ENCODE measurements at places on chromosomes 3 and 15. TPM values are rescaled to one million over a fixed set of nuclear protein-coding genes. Genes with fewer than 3 reads are reported as not detected.

CDHR4 gene
- polyA plus RNA-seq: 6.3 TPM

IL5RA gene
- 1.1 TPM for polyA plus RNA-seq

- peak; percentile 76 for DNase-seq
Observed at GRCh38 chr15:74375303-74375693, 7.9 kb upstream of the CYP11A1 start.

CAMK2N2 gene
- polyA plus RNA-seq: 0.12 TPM

- DNase-seq: peak; percentile 52
Observed at GRCh38 chr3:134607054-134608022, 43.5 kb downstream of the KY start.

DNA sequence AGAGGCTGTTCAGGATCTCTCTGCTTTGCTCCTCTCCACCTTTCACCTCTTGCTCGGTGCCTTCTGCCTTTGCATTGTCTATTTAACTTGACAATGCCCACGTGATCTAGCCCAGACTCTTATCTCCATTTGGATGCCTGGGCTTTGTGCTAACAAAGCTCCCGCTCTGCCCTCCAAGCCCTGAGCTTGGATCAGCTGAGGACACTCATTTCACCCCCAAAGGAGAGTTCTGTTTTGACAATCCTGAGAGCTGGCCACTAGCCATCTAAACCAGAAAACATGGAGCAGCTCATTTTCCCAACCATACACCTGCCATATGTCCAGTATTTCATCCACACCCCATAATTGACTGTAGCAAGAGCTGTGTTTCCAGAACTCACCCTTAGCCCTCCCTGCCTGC is 12.8 kb downstream of the GPR176 start:
- no peak for DNase-seq

GRCh38 chr3:136740351-136740958 is 11.7 kb downstream of the STAG1 start:
- DNase-seq: no peak

DNA sequence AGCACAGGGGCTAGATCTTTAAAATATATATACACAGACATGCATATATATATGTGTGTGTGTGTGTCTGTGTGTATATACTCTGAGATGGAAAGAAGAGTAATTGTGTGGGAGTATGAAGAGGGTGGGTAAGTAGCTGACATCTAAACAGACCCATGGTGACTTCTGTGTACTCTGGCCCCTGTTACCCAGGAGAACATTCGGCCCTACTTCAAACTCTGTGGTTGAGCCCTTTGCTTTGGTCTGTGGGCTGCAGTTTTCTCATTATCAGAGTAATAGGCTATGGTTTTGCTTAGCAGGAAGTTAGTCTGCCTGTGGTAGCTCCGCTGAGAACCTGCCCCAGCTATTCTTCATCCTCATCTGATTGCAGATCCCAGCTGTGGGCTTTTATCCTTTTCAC is 141.4 kb downstream of the RBPMS2 start:
- peak; percentile 38 for DNase-seq

RETNLB gene
- not detected for polyA plus RNA-seq

TM4SF4 gene
- 4.4 TPM for polyA plus RNA-seq

DNA sequence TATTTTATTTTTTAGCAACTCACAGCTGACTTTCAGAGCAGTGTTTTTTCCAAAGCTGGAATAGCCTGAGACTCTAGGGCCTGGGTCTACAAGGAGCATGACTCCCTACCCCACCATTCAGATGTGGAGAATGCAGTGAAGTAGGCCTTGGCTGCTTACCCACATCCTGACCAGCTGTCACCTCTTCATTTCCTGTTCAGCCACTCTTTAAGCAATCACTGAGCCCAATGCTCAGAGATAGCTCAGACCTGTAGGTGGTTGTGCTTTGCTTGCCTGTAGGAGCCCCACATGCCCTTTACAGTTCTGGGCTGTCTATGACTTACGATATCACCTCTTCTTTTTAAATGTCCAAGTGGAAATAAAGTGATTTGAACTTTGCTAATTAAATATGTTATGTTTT is 148.1 kb downstream of the NEK11 start:
- DNase-seq: no peak

DNA sequence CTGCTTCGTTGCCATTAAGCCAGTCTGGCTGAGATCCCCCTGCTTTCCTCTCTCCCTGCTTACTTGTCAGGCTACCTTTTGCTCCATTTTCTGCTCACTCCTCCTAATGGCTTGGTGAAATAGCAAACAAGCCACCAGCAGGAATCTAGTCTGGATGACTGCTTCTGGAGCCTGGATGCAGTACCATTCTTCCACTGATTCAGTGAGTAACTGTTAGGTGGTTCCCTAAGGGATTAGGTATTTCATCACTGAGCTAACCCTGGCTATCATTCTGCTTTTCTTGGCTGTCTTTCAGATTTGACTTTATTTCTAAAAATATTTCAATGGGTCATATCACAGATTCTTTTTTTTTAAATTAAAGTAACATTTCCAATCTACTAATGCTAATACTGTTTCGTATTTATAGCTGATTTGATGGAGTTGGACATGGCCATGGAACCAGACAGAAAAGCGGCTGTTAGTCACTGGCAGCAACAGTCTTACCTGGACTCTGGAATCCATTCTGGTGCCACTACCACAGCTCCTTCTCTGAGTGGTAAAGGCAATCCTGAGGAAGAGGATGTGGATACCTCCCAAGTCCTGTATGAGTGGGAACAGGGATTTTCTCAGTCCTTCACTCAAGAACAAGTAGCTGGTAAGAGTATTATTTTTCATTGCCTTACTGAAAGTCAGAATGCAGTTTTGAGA is 25.0 kb downstream of the CTNNB1 start:
- no peak for DNase-seq

DNA sequence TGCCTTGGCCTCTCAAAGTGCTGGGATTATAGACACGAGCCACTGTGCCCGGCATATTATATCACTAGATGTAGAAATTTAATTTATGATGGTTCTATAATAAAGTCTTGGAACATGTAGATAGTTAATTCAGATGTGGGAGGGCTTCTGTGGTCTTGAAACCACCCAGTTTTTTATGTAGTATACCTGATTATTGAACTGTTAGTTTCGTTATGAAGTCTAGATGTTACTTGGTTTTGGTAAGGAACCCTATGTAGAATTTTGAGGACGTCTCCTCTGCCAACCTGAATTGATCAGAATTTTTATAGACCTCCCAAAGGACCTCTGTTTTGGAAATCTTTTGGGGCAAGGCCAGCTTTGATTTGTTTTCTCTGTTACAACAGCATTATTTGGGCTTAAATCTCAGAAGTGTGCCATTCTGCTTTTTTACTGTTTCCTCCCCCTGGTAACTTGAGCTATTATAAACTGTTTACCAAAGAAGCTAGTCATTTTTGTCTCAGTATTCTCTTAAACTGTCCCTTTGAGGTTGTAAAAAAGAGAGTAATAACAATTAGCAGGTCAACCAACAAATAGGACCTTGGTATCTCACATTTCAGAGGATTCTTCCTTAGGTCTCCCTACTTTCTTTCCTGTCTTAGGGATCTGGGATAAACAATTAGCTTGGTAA is 20.8 kb downstream of the AKAP13 start:
- no peak for DNase-seq

- DNase-seq: no peak
Observed at GRCh38 chr3:119627461-119627860, 29.8 kb downstream of the PLA1A start.

DNA sequence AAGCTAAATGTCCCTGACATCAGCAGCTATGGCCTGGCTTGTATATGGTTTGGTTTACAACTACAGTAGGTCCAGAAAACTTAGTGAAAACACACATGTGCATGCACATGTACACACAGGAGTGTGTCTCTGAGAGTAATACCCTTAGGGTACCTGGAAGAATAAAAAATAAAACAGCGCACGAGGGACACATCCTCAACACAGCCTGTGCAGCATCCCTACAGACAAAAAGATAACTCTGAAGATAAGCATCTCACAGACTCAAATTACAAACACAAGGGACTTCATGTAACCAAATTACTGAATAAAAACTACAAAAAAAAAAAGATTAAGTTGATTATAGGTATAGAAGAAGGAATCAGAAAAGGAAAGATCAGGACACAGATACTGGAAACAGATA is 108.8 kb downstream of the CTNNB1 start:
- DNase-seq: no peak

REC114 gene
- not detected for polyA plus RNA-seq

GRCh38 chr3:97464035-97464434 is 300.5 kb upstream of the ARL6 start:
- no peak for DNase-seq
